Calu3 (cell line): ENCODE measurements at places on chromosomes 3 and 15.

DNA sequence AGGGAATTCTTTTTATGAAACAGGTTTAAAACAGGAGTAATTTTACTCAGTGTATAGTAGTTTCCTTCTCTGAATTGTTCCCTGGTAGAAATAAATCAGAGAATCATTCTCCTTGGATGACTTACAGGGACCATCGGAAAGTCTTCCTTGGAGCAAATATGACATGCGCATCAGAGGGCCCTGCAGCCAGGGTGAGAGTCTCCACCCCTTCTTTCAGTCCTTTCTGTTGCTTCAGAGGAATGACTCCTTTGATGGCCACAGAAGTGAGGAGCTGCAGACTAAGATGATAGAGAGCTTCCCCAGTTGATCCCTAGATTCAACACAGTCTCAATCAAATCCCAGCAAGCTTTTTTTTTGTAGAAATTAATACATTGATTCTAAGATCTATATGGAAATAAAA is 294.8 kb upstream of the UMPS start:
- no peak overlapping the region for H3K27ac ChIP-seq
- peaks cover 24% of the 10 kb centered on the region for H3K27me3 ChIP-seq
- H3K4me1 ChIP-seq, result no peaks in the 10 kb centered on the region
- H3K4me3 ChIP-seq, result no peak overlapping the region
- H3K36me3 ChIP-seq, result no peaks in the 10 kb centered on the region

DNA sequence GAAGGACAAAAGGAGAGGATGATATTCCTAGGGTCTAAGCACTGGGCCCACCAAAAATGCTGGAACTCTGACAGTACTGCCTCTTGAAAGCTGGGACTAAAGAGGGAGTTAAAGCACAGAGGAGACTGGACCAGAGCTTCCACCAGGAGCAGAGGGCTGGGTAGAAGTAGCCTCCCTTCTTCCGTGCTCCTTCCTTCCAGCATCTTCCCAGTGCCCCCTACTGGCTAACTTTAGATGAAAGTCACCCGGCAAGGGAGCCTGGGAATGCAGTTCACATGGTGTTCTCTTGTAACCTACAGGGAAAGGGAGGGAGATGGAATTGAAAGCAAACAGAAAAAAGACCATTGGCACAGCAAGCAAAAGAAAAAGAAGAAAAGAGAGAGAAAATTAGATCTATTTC is 106.1 kb upstream of the COL8A1 start:
- H3K27me3 ChIP-seq, result no peaks in the 10 kb centered on the region
- H3K36me3 ChIP-seq, result no peaks in the 10 kb centered on the region
- peaks cover 18% of the 10 kb centered on the region for H3K4me1 ChIP-seq
- H3K27ac ChIP-seq, result no peak overlapping the region
- no peak overlapping the region for H3K4me3 ChIP-seq
- DNase-seq, result peak; percentile 66

DNA sequence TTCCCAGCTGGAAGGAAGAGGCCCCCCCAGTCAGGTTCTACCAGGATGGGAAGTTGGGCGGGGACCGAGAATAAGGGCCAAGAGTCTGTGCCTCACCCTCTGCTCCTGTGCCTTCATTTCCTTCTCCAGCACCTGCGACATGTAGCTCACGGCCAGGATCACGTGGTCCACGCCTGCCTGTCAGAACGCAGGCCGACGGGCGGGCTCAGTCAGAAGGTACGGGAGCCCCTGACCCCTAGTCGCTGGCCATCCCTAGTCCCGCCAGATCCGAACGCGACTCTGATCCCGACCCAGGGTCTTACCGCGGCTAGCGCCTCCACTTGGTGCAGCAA is 489 bp downstream of the GMPPB start:
- no peaks in the 10 kb centered on the region for H3K27me3 ChIP-seq
- H3K27ac ChIP-seq, result peak overlapping the region; percentile 93

- H3K36me3 ChIP-seq, result no peaks in the 10 kb centered on the region
- no peak for DNase-seq
- peak overlapping the region; percentile 29 for H3K27ac ChIP-seq
- no peak overlapping the region for H3K4me3 ChIP-seq
- peaks cover 12% of the 10 kb centered on the region for H3K4me1 ChIP-seq
Observed at GRCh38 chr15:101459579-101460300, 29.8 kb downstream of the PCSK6 start.

GRCh38 chr3:127799476-127800222 is 22.7 kb downstream of the MGLL start:
- H3K27me3 ChIP-seq, result no peaks in the 10 kb centered on the region
- H3K4me1 ChIP-seq, result peaks cover 46% of the 10 kb centered on the region
- H3K4me3 ChIP-seq, result no peak overlapping the region
- peak; percentile 34 for DNase-seq

DNA sequence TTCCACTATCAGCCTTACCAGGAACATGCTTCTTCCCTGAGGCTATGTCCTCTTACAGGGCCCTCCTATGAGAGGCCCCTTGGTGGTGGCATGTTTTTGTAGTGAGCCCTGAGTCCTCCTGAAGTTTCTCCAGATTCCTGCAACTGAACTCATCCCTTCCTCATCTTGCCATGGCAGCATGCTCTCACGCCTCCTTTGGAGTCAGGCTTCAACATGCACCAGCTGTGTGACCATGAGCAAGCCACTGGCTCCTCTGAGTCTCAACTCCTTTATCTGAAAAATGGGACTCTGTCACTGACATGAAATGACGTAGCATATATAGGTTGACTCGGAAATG is 216.3 kb upstream of the TLE3 start:
- H3K27me3 ChIP-seq, result peaks cover 33% of the 10 kb centered on the region
- H3K4me1 ChIP-seq, result peaks cover 4% of the 10 kb centered on the region
- no peak overlapping the region for H3K4me3 ChIP-seq
- no peaks in the 10 kb centered on the region for H3K36me3 ChIP-seq

- H3K36me3 ChIP-seq, result peaks cover 4% of the 10 kb centered on the region
- DNase-seq, result no peak
- H3K4me3 ChIP-seq, result no peak overlapping the region
- no peaks in the 10 kb centered on the region for H3K4me1 ChIP-seq
- no peak overlapping the region for H3K27ac ChIP-seq
Observed at GRCh38 chr3:46661776-46662766, 31.4 kb downstream of the ALS2CL start.

DNA sequence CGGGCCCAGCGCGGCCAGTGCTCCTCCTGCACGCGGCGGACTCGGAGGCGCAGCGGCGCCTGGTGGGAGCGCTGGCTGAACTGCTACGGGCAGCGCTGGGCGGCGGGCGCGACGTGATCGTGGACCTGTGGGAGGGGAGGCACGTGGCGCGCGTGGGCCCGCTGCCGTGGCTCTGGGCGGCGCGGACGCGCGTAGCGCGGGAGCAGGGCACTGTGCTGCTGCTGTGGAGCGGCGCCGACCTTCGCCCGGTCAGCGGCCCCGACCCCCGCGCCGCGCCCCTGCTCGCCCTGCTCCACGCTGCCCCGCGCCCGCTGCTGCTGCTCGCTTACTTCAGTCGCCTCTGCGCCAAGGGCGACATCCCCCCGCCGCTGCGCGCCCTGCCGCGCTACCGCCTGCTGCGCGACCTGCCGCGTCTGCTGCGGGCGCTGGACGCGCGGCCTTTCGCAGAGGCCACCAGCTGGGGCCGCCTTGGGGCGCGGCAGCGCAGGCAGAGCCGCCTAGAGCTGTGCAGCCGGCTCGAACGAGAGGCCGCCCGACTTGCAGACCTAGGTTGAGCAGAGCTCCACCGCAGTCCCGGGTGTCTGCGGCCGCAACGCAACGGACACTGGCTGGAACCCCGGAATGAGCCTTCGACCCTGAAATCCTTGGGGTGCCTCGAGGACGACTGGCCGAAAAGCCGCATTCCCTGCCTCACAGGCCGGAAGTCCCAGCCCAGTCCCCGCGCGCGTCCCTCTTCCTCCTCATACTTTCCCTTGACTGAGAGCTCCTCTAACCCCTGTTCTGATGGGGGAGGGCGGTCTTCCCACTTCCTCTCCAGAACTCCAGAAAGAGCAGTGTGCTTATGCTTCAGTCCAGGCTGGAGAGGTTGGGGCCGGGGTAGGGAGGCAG is 1.4 kb upstream of the IL17RC start:
- H3K27ac ChIP-seq, result no peak overlapping the region
- peaks cover 9% of the 10 kb centered on the region for H3K4me1 ChIP-seq
- H3K4me3 ChIP-seq, result no peak overlapping the region
- no peak for DNase-seq

DNA sequence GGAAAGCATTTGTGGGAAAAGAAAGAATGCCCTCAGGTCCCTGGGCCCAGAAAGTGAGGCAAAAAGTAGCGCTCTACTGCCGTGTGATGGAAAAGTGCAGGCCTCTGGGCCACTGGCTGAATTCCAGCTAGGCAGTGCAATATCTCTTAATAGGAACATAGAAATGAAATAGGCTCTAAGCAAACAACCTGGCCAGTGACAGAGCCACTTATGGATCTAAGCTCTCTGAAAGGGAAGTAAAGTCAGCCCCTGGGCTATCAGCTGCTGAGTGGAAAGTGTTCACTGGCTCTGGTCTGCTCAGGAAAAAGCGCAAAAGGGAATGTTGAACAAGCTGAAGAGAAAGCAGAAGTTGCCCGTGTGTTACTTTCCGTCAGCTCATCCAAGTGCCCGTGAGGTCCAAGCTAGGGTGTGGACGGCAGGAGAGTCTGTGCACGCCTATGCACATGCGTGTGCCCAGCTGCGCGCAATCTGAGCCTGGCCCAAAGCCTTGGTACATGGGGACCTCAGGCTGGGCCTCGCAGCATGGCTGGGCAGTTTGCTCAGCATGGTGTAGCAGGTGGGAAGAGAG is 74.0 kb upstream of the RAD18 start:
- no peaks in the 10 kb centered on the region for H3K4me1 ChIP-seq
- no peak overlapping the region for H3K27ac ChIP-seq
- no peak overlapping the region for H3K4me3 ChIP-seq
- DNase-seq, result no peak
- no peaks in the 10 kb centered on the region for H3K36me3 ChIP-seq
- peaks cover 3% of the 10 kb centered on the region for H3K27me3 ChIP-seq

- no peak within 1 kb of the TSS for H3K4me3 ChIP-seq
- peaks cover 8% of the 10 kb centered on the region for H3K36me3 ChIP-seq
Observed at GRCh38 chr3:46208167-46208704, at the start of gene CCR1. Gene CCR1, minus strand, starts transcription at chr3:46208313. Its CDS starts 4,000 bp downstream, at chr3:46204313.

- peaks cover 29% of the 10 kb centered on the region for H3K27me3 ChIP-seq
- DNase-seq, result no peak
- H3K4me1 ChIP-seq, result peaks cover 21% of the 10 kb centered on the region
- H3K36me3 ChIP-seq, result no peaks in the 10 kb centered on the region
- H3K4me3 ChIP-seq, result no peak overlapping the region
Observed at GRCh38 chr15:74055804-74056203, 26.5 kb downstream of the GOLGA6A start.

DNA sequence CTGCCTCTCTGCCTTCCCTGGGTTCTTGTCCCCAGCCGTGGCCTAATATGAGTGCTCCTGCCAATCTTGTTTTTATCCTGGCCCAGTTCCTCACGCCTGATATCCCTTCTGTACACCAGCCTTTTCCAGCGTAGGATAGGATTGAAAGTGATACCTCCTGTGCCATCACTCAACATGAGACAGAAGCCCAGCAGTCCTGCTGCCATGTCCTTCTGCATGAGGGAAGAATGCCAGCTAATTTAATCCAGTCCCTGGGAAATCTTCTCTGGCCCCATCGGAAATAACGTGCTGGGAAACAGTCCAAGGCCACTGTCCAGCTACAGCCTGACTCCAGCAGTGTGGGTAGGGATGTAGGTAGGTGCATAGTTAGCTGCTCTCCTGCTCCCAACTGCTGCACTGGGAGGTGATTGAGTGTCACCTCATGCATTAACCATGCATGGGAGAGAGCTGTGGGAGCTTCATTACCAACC is 92.0 kb upstream of the TPM1 start:
- H3K27me3 ChIP-seq, result peaks cover 12% of the 10 kb centered on the region
- no peak overlapping the region for H3K27ac ChIP-seq
- H3K4me1 ChIP-seq, result peaks cover 7% of the 10 kb centered on the region
- no peak for DNase-seq
- H3K4me3 ChIP-seq, result no peak overlapping the region
- H3K36me3 ChIP-seq, result no peaks in the 10 kb centered on the region
